Glomerular endothelial cell (primary cell): ENCODE measurements at places on chromosomes 1 and 21.

GRCh38 chr1:152667648-152668047 is 4.5 kb downstream of the LCE2D start:
- DNase-seq = no peak

DNA sequence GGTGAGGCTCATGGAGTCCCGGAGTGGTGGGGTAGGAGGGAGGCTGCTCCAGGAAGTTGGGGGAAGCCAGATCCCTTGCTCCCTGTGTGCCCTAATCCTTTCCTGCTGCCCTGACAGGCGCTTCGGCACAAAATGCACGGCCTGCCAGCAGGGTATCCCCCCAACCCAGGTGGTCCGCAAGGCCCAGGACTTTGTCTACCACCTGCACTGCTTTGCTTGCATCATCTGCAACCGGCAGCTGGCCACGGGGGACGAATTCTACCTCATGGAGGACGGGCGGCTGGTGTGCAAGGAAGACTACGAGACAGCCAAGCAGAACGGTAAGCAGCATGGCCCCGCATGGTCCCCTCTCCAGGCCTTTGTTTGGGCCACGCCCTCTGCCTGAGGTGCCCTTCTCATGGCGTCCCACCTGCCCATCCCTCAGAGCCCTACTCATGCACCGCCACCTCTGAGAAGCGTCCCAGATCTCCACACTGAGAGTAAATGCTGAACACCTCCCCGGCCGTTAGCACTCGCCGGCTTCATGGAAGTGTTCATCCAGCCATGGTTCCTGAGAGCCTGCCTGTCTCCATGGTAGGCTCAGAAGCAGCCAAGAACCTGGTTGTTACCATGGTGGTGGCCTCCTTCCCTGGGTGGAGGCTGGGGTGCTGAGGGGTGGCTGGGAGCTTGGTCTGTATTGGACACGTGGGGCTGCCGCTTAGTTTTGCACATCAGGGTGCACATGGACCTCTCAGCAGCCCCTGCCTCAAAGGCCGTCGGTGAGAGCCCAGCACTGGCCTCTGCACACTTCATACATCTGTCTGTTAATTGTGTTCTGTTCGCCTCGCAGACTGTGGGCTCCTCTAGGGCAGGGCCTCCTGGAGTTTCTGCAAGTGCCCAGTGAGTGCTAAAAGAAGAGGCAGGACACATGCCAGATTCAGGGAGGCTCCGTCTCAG is 36.5 kb downstream of the LHX4 start:
- DNase-seq = no peak

- DNase-seq = peak; percentile 55
Measured at GRCh38 chr1:173191011-173191705, 16.0 kb downstream of the TNFSF4 start.

GRCh38 chr21:17598437-17598836 is 14.3 kb downstream of the BTG3 start:
- no peak for DNase-seq

GRCh38 chr1:2046174-2046917 is 3.9 kb upstream of the PRKCZ start:
- no peak for DNase-seq

GRCh38 chr1:43547538-43548072 is 16.9 kb downstream of the PTPRF start:
- DNase-seq = no peak

DNA sequence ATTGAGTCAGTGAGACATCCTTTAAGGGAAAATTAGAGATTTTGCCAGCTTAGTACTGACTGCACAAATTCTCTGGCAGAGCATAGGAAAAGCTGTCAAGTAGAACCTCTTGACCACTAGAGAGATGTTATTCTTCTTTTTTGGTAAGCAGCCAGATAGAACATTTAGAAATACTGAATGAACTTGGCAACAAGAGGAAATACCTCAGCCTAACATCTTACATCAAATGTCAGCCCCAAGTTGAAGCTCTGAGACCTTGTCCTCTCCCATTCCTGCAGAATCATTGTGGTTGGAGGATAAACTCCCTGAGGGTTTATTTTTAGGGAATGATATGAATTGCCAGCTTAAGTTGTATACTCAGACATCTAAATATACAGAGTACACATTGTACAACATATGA is 53.5 kb downstream of the MIGA1 start:
- peak; percentile 37 for DNase-seq

- no peak for DNase-seq
Measured at GRCh38 chr1:165434281-165434680, 10.6 kb downstream of the RXRG start.

- DNase-seq = no peak
Measured at GRCh38 chr1:77030401-77031105, 163.3 kb downstream of the ST6GALNAC5 start.

DNA sequence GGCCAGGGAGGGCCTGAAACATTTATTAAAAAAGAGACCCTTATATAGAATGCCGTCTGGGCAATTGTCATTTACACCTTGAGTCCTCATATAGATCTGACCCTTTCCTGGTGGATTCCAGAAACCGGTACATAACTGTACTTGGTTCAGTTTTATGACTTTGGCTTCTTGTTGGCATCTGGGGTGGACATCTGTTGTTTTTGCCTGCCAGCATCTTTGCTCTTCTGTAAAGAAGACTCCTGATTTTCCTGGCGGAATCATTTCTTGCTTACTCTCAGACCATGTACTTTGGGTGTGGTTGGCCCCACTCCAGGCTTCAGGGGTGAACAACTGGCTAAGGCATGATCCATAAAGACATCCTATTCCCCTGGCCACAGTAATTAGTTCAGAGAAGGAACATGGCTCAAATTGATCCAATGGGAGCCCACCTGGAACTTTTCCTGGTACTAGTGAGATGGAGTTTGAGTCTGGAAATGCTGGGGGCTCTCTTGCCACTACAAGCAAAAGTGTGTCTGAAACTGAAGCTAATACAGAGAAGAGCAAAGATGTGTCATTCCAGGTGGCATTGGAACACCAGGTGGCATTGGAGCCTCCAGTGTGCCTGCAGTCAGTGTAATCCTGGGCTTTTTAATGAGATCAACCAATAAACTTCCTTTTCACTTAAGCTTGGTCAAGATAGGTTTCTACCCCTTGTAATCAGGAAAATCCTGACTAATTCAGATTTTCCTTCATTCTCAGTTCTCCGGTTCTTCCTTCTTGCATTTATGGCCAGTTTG is 332.5 kb upstream of the CAMK1G start:
- DNase-seq = no peak

DNA sequence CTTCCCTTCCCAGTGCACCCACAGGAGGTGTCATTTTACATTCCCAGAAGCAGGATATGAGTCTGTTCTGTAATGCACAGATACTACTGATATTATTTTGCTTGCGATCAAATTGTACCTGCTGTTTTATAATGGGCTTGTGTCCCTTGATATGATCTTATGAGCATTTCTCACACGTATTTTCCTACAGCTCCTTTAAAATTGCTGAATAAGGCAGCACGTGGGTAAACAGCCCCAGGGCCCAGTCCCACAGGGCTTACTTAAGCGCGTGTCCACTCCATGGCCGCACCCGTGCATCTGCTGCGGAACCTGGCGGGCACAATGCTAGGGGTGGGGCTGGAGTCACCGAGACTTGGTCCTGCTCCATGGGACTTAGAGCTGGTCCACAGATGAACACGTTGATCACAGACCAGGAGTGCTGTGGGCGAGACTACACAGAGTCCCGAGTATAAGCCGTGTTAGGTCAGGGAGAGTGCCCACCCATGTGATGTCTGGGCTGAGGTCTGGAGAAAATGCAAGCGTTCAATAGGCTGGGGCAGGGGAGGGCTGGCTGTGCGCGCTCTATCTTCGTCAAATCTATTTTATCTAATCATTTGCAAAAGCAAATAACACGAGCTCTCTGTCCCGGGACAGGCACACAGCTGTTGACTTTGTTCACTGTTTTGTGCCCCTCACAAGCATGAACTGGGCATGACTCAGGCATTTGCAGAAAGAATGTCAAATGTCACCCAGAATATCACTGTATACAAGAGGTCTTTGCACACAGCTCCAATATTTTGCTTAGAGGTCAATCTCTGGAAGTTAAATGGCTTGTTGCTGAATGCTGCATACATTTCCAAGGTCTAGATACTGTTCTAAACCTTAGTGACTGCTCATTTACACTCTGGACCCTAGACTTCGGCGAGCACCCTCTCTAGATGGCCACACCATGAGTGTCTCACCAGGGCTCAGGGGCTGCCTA is 119.3 kb downstream of the CRYAA start:
- DNase-seq = no peak

GRCh38 chr1:231822041-231822440 is 195.5 kb downstream of the DISC1 start:
- no peak for DNase-seq

DNA sequence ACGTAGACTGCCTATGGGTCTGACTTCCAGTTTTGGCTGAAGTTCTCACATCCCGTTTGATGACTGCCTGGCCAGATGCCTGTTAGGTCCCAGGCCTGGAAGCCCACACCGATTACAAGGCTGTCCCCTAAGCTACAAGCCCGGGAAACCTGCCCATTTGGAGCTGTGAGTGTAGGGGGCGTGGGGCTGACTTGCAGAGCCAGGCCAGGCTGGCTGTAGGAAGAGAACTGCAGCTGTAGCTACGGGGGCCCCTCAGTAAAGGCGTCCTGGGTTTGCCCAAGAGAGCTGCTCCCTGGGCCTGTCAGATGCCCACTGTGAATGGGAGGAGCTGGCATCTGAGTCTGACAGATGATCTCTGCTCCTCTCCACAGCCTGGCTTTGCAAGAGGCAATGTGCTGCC is 199.7 kb downstream of the CAMTA1 start:
- no peak for DNase-seq

DNA sequence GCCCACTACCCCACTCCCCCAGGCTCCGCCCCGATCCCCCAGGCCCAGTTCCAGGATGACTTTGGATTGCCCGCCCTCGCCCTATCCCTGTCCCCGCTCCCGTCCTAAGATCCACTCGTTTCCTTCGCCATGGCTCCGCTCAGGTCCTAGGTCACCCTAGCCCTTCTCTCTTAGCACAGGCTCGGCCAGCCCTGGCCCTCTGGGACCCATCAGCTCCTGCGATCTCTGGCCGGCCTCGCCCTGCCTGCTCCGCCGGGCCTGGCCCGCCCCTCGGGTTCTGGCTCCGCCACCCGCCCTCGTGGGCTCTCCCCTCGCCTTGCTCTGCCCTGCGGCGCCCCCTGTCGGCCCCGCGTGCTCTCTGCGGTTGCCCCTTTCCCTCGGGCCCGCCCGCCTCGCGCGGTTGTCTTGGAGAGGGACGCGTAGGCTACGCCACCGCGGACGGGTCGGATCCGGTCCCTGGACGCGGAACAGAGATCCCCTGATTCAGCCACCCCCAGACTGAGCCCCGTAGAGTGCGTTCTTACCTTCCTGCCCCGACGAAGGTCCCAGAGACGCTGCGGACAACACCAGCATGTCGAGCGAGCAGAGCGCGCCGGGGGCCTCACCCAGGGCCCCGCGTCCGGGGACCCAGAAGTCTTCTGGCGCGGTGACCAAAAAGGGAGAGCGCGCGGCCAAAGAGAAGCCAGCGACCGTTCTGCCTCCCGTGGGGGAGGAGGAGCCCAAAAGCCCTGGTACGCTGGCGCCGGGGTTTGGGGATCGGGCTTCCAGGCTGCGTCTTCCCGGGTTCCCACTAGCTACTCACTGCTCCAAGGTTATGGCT is at the start of gene LRRC71:
TSS of gene LRRC71 (plus strand) at position 400 of the 820 bp plus-strand sequence. CDS start at position 572, 172 bp downstream.
- no peak for DNase-seq

DNA sequence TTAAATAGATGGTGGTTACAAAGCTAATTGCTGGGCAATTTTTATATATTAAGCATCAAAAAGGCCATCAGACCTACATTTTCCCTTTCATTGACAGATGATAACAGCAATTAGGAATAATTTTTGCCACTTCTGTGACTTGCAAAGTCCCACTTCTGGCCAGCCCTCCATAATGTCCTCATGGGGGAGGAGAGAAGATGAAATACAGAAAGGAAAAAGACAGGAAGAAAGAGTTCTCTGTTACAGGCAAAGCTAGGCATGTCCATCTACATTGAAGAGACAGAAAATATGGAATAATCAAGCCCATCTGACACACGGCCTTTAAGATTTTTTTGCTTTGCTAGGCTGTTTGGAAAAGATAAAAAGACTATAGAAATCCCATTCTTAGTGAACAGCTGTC is 108.0 kb downstream of the ENAH start:
- DNase-seq = no peak

DNA sequence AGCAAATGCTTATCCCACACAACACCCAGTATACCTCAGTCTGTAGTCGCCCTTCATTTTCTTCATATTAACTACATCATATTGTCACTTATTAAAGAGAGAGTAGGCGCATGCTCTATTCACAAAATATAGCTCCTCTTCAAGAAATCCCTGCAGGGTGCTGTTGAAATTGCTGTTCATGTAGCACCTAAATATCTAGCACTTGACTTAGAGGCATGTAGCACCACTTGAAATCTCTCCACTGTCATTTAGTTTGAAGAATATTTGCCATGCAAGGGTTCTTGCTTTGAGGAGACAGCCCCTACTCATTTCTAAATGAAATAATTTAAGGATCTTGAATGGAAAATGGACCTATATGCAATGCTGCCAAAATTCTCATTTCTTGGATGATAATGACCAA is 20.9 kb upstream of the LRRC8B start:
- no peak for DNase-seq

- peak; percentile 56 for DNase-seq
Measured at GRCh38 chr1:157580179-157580827, 17.6 kb downstream of the FCRL4 start.

GRCh38 chr1:243549108-243549507 is 293.3 kb downstream of the SDCCAG8 start:
- no peak for DNase-seq

- no peak for DNase-seq
Measured at GRCh38 chr1:119838236-119838635, 27.0 kb upstream of the REG4 start.

DNA sequence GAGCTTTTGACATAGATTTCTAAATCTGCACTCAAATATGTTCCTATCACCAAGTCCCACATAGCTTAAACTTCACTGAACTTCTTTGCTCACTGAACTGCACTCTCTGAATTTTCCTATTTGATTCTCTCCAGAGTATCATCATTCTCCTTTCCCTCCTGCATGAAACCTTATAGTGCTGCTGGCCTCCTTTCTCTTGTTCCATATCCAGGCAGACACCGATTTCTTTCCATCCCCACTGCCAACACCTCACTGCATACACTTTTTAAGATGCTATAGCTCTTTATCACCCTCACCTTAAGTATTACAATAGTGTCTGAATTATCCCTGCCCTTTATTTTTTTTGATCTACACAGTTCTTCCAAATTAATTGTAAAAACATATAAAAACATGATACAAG is 3.1 kb upstream of the TRIM45 start:
- DNase-seq = no peak

DNA sequence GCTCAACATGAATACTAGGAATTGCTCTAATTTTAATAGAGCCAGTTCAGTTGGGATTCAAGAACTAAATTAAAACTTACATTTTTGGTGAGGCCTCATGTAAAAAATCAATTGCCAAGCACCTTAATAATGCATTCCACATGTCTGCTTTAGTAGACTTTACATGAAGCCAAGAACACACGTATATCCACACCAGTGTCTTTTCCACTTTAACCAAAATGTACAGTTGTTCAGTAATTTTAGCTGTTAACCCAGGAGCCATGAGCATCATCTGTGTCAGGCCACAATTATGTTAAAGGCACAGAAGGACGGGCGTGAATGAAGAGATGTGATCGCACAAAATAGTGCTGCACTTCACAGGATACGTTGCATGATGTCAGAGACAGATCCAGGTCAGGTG is 136.7 kb downstream of the TLR5 start:
- no peak for DNase-seq

GRCh38 chr1:238153253-238153652 is 262.5 kb upstream of the ZP4 start:
- DNase-seq = no peak

- no peak for DNase-seq
Measured at GRCh38 chr1:240341365-240342250, 249.9 kb downstream of the FMN2 start.

GRCh38 chr21:16578912-16579311 is 849.1 kb downstream of the USP25 start:
- no peak for DNase-seq
